ENCODE measurements at places on chromosomes 5 and 9.

- DNase-seq = no peak
Measured at GRCh38 chr5:172567294-172567693, 73.8 kb upstream of the NEURL1B start.

DNA sequence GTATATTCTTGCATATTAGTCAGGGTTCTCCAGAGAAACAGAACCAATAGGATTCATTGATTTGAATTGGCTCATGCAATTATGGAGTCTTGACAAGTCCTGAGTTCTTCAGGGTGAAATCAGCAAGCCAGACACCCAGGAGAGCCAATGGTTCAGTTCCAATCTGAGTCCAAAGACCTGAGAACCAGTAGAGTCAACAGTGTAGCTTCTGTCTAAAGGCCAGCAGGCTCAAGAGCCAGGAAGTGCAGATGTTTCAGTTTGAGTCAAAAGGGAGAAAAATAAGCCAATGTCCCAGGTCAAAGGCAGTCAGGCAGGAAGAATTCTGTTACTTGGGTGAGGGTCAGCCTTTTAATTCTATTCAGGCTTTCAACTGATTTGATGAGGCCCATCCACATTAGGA, 37.8 kb upstream of the ANKRD34B start:
- no peak for DNase-seq

DNA sequence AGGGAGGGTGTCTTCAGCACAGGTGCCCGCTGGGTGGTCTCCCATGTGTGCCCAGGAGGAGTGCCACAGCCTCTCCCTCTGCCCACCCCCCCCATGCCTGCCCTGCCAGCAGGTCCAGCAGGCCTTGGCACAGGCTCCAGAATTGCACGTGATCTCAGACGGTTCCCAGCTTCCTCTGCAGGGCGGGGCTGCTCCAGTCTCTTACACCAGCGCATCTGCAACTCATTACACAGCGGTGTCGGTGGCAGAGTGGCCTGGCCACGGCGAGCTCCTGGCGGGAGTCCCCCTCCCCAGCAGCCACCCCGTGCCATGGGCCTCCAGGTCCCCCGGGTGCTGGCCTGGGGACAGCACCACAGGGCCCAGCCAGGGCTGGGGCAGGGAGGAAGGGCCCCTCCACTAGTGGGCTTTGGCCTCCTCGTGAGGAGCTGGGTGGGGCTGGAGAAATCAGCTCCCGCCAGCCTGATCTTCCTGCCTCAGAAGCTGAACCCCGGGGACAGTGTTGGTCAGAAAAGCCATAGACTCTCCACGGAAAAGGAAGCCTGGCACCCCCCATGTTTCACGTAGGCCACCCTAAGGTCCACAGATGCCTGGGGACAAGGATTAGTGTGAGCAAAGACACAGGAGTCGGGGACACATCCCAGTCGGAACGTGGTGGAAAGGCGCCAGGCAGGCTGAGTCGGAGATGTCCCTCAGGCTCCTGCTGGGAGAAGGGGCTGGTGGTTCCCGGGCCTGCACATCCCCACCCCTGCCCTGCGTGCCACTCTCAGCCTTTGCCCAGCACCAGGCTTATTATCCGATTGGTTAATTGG, 40.2 kb downstream of the RXRA start:
- DNase-seq = peak; percentile 80

GRCh38 chr5:68180121-68181038, 35.2 kb upstream of the PIK3R1 start:
- DNase-seq = no peak

GRCh38 chr9:98182069-98182820, 10.2 kb downstream of the CORO2A start:
- DNase-seq = no peak

DNA sequence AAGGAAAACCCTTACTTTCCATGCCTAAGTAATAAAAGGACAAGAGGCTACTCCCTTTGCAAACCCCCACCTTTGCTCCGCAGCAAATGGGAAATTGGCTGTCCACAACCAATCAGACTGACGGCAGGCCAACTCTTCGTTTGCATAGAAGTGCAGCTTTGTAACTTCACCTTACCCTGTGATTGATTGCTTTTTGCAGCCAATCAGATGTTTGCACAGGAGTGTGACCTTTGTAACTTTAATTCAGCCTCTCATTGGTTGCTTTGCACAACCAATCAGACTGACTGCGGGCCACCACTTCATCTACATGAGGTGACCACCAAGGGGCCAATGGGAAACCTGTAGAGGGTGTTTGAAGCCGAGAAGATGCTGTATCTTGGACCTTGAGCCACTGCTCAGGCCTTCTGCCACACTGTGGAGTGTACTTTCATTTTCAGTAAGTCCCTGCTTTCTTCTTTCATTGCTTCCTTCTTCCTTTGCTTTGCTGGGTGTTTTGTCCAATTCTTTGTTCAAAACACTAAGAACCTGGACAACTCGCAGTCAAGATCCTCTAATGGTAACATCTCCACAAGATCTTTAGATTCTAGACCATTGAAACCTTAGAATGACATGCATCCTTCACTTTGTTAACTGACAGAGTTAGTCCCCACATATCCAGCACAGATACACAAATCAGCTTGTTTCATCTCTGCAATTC, 51.3 kb upstream of the FREM1 start:
- no peak for DNase-seq

Data from occipital lobe (tissue), 3 donors.